ENCODE measurements at places on chromosomes 11 and 22. TPM values are rescaled to one million over a fixed set of nuclear protein-coding genes. Genes with fewer than 3 reads are reported as not detected.

DNA sequence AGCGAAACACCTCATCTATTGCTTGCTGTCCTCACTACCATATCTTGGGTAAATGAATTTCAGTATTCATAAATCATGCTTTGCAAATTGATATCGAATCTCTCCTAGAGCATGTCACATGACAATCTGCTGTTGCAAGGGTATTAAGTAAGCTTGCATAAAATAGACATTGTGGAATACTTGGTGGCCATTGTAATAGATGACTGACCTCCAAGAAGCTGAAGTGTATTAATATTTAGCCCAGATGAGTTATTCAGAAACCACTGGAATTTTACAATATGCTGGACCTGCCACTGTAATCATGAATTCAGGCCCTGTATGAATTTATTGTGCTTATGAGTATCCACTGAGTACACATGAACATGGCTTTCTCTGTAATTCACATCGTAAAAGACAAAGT, 289.7 kb upstream of the ARHGAP42 start:
- no peak for DNase-seq

- DNase-seq = no peak
Measured at GRCh38 chr11:88378422-88379066, 41.0 kb upstream of the CTSC start.

GRCh38 chr11:71452199-71453036, 585 bp upstream of the NADSYN1 start:
- peak; percentile 43 for DNase-seq

GRCh38 chr11:75583718-75584658, 21.9 kb downstream of the SERPINH1 start:
- peak; percentile 62 for DNase-seq

DNA sequence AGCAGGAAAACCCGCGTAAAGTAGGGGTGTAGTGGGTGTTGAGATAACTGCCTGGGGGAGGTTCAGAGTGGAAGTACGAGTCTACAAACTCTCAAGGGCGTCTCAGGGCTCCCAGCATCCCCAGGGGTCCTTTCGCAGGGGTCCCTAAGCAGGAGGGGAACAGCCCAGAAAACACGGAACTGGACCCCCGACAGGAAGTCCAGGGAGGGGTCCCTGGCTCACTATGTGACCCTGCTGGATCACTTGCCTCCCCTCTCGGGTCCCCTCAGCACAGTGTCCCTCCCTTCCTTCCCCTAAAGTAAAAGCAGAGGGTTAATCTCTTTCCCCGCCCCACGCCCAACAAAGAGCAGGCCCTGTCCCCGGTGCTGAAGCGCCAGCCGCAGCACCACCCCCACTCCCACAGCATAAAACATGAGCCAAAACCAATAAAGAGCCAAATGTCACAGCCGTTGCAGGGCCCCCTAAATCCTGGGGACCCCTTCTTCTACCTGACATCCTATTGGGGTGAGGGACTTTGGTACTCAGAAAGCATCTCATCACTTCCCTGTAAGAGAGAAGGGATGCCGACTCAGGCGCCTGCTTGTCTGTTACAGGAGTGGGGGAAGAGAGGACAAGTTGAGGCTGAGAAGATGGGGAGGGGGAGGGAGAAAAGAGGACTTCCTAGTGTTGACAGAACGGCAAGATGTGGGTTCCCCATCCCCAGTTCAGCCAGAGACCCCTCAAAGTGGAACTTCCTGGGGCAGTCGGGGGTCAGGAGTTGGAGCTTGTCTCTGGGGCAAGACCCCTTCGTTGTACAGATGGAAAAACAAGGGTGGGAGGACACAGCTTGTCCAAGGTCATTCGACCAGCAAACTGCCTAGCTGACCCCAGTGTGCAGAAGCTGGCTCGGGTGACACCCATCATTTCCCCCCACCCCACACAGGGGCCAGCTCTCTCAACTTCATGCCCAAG, 1.4 kb upstream of the NEFH start:
- DNase-seq = peak; percentile 51

- DNase-seq = no peak
Measured at GRCh38 chr22:33299245-33299956, 241.2 kb upstream of the SYN3 start.

GRCh38 chr22:45164270-45165088, 754 bp downstream of the NUP50 start:
- peak; percentile 47 for DNase-seq

GRCh38 chr11:34044664-34045485, 6.7 kb upstream of the CAPRIN1 start:
- DNase-seq = no peak

- DNase-seq = no peak
Measured at GRCh38 chr11:103085758-103086365, 6.1 kb downstream of the DCUN1D5 start.

- no peak for DNase-seq
Measured at GRCh38 chr11:35057926-35058668, 80.9 kb upstream of the CD44 start.

DNA sequence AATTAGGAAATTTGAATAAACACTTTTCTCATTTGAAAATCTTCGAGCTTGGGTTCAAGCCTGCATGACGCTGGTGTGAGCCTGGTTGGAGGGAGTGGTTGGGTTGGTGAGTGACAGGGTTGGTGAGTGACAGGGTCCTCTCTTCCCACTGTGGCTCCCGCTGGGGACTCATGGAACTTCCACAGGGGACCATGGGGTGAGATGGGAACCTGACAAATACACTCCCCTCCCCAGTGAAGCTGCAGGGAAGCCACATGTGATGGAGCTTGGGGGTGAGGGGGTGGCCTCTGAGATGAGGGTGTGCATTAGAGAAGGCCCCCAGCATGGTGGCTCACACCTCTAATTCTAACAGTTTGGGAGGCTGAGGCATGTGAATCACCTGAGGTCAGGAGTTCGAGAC, 66.8 kb downstream of the RTL6 start:
- DNase-seq = no peak

GRCh38 chr11:17296852-17297559, 20.5 kb downstream of the NUCB2 start:
- DNase-seq = no peak

DNA sequence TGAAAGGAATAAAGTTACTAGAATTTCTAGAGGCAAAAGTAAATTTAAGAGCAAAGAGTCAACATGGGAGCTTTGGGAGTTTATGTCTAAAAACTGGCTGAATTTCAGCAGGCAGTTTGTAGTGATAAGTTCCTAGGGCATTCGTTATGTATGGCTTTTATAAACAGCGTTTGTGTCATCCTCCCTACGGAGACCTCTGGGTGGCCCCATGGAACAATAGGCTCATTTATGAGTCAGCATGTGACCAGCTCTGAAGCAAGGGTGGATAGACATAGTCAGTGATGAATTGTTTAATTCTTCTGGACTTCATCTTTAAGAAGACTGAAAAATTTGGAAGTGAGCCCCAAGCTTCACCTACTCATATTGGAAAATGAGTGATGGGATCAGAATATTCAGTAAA, 37.1 kb downstream of the SVIP start:
- no peak for DNase-seq

DNA sequence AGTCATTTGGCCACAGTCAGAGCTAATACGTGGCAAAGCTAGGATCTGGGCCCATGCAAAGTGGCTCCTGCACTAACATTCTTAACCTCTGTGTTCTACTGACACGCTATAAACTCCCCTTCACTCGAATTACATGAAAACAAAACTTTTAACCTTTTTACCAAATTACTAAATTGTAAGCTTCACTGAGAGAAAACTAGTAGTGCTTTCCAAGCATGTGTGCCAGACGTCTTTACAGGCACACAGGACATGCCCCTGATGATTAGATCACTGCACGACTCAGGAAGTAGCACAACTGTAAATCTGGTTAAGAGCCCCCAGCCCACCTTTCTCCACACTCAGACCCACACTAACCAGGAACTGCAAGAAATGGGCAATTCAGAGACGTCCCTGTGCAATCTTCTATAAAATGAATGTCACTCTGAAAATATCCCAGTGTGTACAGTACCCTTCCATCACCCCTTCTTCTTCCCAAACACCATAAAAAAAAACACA, 16.1 kb downstream of the PHF21A start:
- no peak for DNase-seq

GRCh38 chr11:20723366-20723765, 54.0 kb downstream of the NELL1 start:
- no peak for DNase-seq

The RGL4 gene
- total RNA-seq = 0.15 TPM

The TRIM48 gene
- total RNA-seq = not detected

The SLC22A25 gene
- total RNA-seq = not detected

The EED gene
- 18.5 TPM for total RNA-seq

The ZNF215 gene
- total RNA-seq = 7.0 TPM

The FXYD6 gene
- 18.1 TPM for total RNA-seq

The TNNI2 gene
- total RNA-seq = not detected

The MMP8 gene
- not detected for total RNA-seq

The ADM gene
- 78.3 TPM for total RNA-seq

The FAT3 gene
- total RNA-seq = 17.6 TPM

Measured in endothelial cell (in vitro differentiated cells).